Lower lobe of right lung (tissue), 2 donors: ENCODE measurements at places on chromosomes 5 and 9.

DNA sequence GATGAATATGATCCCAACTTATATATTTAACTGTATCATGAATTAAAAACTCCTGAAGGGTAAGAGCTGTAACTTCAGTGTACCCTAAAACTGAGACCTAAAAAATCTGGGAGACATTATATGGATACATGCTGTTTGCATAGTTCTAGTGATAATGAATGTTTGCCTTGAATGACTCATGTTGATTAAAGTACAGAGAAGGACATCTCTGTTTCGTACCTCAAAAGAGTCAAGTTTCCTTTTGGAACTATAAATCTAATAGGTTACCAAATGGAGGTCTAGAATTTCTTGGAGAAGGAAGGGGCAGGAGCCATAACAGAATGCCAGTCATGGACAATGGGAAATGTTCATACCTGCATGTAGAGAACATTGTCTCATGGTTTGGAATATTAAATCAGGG is 168.1 kb downstream of the SNCAIP start:
- no peak for DNase-seq

GRCh38 chr5:121640298-121640697 is 211.4 kb upstream of the FTMT start:
- DNase-seq: no peak

DNA sequence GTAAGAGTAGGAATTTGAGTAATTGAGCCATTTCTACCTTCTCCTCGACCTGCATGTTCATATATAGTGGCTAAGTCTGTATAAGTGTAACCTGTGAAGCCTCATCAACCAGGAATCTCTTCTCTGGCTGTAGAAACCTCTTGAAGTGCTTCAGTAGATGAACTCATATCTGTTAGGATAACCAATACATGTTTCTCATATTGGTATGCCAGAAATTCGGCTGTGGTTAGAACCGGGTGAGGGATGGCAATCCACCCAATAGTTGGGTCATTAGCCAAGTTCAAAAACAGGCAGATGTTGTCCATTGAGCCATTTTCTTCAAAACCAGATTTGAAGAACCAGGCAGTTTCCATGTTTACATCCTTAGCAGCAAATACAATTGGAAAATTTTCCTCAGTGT is 28.9 kb upstream of the GSN start:
- no peak for DNase-seq

DNA sequence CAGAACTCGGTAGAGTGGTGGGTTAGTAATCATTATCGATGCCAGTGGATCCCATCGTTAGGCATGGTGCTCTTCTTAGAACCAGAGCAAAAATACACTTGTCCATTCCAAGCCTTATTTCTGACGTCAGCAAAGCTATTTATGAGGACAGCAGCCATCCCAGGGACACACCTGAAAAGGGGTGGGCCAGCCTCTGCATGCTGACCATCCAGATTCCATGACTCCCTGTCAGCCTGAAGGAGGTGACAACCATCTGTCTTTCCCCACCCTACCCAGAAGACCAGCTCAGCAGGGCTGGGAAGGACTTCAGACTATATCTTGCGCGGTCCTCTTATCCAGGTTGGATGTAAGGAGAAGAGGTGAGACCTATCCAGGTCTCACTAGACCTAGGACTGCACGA is 5.7 kb upstream of the NIPAL4 start:
- DNase-seq: no peak

- DNase-seq: no peak
These were observed 1290.0 kb downstream of the EFNA5 start for GRCh38 chr5:106380736-106381135.
